NCI-H460 (cell line): ENCODE measurements at places on chromosomes 5 and 9.

DNA sequence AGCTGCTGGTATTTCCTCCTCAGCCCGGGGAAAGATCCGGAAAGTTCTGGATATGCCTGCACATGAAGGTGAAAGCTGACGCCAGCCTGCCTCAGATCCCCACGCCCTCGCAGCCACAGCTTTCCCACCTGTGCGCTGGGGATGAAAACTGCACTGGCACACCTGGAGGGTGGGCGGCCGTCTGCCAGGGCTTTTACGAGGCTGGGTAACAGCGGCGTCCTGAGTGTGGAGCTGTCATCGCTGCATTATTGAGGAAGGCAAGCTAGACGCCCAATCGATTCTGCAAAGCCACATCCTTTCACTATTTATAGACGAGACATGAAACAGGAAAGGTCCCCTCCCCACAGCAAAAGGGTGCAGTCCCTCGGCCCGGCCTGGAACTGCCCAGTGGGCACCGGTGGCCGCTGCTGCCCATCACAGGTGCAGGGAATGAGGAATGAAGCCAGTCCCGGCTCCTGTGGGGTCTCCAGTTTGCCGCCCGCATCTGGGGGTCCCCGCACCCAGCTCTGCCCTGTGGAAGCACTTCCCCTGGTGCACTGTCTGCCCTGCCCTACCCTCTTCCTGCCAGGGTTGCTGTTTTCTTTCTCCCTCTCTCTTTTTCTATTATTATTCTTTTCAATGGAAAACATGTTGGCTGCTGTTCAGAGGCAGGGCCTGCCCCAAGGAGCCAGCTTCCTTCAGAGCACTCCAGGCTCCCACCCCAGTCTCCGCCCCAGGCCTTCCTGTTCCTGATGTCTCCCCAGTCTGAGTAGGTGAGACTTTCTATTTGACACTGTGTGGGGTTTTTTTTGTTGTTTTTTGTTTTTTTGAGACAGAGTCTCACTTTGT lies 7.0 kb downstream of the NOTCH1 start:
- DNase-seq, result no peak

- no peak for DNase-seq
Observed at GRCh38 chr5:17766031-17766430, 131.8 kb downstream of the TAF11L14 start.

GRCh38 chr5:115895821-115896220 lies 54.1 kb downstream of the AP3S1 start:
- DNase-seq, result no peak

- DNase-seq, result no peak
Observed at GRCh38 chr5:77177576-77177975, 32.9 kb upstream of the PDE8B start.

DNA sequence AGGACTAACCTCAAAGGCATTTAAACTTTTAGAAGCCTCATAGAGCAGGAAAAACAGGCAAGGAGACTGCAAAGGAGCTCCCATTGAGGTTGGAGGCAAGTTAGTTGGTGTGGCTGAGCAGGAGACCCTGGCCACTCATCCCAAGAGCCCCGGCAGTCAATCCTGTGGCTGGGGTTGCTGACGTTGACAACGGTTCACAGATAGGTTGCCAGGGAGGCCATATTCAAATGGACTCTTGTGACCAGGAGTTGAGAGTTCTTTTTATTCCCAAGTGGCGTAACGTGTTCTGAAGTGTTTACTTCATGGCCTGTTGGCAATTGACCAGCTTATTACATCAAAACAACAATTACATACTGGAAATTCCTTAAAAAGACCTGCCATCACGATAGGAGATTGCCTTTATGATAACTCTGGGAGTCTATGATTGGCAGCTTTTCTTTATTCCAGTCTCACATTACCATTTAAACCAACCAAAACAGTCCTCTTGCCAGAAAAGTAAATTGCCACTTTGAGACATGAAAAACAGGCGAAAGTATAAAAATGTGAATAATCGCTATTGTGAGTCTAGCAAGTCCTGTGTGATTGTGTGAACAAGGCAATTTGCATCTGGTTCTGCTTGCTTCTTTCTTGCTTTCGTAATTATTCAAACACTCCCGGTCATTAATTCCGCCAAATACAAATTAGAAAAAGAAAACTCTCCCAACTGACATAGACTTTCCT lies 394.9 kb downstream of the MED10 start:
- DNase-seq, result no peak

DNA sequence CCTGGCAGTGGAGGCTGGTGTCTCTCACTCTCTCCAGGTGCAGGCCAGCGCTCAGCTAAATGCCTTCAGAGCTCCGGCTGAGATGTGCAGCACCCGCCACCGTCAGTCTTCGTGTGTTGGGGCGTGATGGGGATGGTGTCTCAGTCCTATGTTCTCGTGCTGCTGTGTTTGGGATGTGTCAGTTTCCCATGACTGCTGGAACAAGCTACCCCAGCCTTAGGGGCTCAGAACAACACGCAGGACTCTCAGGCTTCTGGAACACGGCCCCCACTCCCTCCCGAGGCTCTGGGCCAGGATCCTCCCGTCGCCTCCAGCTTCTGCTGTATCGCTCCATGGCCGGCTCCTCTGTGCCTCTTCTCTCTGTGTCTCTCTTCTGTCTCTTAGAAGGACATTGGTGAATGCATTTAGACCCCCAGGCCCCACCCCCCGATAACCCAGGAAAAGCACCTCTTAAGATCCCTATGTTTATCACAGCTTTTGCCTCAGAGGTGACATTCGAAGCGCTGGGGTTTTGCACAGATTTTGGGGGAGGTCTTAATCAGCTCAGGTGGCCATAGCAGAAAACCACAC lies 9.6 kb upstream of the CEP72 start:
- DNase-seq, result no peak

DNA sequence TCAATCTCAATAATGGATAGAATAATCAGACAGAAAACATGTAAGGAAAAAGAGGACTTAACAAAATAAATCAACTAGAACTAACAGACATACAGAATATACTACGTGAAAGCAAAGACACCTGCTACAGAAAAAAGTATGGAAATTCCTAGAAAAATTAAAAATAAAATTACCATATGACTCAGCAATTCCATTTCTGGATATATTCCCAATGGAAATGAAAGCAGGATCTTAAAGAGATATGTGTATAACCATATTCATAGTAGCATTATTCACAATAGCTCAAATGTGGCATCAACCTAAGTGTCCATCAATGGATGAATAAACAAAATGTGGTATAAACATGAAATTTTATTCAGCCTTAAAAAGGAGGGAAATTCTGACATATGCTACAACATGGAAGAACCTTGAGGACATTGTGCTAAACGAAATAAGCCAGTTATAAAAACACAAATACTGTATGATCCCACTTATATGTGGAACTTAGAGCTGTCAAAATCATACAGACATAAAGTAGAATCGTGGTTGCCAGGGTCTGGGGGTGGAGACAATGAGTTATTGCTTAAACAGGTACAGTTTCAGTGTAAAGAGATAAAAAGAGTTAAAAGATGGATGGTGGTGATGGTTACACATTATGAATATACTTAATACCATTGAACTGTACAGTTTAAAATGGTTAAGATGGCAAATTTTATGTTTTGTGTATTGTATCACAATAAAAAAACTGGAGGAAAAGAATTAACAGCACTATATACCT lies 6.9 kb downstream of the PLAA start:
- DNase-seq, result no peak
